ENCODE measurements at places on chromosomes 7 and 10.

DNA sequence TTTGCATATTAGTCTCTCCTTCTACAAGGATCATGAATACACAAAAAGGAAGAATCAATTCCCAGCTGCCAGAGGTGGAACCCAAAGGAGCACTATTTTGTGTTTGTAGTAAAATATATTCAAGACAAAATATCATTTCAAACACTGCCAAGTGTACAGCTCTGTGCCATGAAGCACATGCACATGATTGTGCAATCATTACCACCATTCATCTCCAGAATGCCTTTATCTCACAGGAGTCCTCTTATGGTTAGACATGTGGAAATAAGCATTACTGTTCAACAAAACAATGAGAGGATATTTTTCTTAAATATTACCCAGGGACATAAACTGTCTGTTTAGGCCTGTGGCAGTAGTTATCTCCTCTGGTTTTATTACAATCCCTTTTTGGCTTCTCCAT is 151.4 kb upstream of the PPP1R3A start:
- no peak for DNase-seq

GRCh38 chr10:91597197-91597881 is 35.5 kb downstream of the PPP1R3C start:
- no peak for DNase-seq

- no peak for DNase-seq
Measured at GRCh38 chr10:17220652-17221100, 7.4 kb upstream of the VIM start.

DNA sequence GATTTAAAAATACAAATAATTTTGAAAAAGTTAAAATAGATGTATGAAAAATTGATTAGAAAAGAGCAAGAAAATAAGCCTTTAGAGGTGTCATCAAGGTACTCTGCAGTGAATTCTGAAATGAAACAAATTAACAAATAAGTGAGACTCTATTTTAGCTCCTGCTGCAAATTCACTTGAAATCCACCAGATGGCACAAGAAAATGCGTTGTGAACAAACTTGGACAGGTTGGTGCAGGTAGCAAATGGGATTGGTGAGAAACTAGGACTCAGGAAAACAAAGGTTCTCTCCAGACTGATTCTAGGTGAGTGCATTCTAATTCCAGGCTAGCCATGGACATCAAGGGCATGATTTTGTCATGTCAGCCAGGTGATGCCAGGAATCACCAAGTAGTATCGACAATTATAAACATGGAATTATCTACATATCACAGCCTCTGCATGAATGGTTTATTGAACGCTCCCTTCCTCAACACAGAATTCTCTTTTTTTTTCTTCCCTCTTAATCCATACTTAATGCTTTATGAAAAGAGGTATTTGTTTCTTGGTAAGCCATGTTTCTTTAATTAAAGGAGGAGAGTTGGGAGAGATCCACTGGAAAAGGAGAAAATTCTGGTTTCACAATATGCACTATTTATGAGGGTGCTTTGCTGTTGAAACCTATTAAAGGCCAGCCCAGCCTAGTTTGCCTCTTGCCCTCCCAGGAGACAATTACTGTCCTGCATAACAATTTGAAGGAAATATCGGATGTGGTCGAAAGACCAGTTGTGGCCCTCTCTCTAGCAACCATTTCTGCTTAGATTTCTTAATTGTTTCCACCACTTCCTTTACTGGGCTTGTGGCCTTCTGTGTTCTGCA is 118.1 kb downstream of the ZNF365 start:
- DNase-seq: no peak

DNA sequence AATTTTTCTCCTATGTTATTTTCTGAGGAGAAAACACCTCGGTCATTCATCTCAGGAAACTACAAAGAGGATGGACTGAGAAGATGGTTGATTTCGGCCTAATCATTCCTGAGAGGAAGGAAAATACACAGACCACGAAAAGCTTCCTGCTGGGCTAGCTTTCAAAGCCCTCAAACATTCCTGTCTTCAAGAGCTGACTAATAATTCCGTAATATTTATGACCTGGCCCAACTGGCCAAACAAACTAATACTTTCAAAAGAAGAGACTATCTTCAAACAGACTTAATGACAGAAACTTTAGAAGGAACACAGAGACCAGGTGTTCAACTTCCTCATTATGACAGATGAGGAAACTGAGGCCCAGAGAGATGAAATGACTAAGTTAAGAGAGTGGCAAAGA is 215.1 kb upstream of the FRMD4A start:
- DNase-seq: no peak

DNA sequence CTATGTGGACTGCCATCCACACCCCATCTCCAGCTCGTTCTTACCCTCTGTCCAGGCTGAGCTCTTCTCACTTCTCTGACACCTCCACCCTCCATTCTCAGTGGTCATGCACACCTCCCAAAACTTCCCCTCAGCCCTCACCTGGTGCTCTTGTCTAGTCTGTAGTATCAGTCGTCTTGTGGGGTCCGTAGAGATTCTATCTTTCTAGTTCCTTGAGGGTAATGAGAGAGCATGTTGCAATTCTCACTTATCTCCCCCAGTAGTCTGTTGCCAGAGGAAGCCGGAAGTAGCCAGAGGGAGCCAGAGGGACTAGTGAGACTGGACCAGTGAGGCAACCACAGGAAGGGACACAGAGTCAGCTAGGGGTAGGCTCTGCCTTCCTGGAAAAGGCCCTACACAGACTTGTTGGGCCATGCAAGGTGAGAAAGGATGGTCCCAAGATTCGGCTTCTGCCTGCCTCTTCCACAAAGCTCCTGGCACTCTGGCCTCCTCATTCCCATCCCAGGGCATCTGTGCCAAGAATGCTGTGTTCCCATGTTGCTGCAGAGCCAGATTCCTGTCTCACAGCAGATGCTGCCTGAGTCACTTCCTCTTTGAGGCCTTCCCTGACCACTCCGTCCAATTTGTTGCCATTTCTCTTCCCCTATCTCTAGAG is 50.6 kb upstream of the DUSP5 start:
- no peak for DNase-seq

GRCh38 chr10:62457196-62457595 is 83.0 kb downstream of the ZNF365 start:
- DNase-seq: no peak
